Right forelimb (tissue), 1 donor: ENCODE measurements at places on chromosomes 4 and X.
A peak's percentile ranks its signal among the peaks of the same experiment; 100 is the strongest.

DNA sequence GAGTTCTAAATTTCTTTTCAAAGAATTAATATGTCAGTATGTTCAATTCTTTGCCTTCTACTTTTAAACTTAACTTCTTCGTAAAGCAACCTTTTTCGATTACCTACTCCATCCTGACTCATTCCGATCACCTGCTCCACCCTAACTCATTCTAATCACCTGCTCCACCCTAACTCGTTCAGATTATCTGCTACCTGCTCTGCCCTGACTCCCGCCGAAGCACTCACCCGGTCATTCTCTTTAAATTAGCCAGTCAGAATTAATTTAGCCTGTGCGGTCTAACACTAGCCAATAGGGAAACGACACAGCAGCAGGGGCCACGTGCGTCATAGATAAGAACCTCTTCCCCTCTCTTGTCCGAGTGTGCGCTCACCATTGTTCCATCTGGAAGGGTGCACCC is 60.1 kb upstream of the SH3RF1 start:
- no peak for DNase-seq

DNA sequence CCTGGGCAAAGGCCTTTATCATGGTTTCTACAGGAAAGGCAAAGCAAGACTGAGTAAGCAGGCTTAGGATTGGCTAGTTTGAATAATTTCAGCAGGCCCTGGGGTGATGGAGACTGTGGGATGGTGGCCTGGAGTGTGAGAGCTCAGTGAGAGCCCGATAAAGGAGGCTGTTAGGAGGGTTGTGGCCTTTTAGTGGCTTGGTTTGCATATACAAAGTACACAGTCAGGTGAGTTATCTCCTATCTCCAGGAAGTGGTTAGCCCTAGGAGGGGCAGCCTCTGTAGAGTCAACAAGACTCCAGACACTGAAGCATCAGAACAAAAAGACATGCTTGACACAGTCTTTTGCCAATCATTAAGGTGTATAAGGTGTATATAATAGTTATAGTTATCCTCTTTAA is 157.2 kb downstream of the CFAP299 start:
- DNase-seq: no peak

GRCh38 chrX:15167826-15168225 is 102.1 kb downstream of the ASB9 start:
- DNase-seq: no peak

DNA sequence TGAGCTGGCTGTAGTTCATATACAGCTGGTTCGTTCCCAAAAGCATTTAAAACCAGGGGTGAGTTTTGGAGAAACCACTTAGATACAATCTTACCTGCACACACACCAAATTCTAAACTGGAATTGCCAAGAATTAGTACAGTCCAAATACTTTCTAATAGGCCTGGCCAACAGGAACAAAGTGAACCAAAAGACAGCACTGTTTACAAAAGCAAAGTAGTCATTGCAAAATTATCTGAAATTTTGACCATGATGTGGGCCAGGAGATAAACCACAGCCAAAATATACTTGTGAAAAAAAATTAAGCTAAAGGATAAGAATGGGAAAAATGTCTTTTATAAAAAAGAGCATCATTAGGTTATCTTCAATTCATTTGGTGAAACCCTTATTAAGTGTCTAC is 37.9 kb upstream of the NAP1L5 start:
- DNase-seq: no peak

GRCh38 chrX:22037225-22037624 is 5.1 kb downstream of the PHEX start:
- DNase-seq: no peak

DNA sequence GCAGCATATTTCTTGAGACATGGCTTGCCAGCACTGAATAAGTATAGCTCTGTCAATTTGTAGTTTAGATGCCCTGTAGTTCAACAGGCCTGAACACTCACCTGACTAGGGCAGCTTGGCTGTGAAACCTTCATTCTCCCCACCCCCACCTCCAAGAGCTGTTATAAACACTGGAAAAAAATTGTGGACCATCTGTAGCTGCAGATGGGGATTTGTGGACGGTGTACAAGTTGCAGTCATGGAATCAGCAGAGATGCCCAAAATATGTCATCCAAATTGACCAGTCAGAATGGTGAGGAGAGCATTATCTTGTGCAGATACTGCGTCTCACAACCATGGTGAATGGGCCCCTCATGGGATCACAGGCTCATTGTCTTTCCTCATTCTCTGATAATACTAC is 76.2 kb upstream of the PAQR3 start:
- DNase-seq: no peak

DNA sequence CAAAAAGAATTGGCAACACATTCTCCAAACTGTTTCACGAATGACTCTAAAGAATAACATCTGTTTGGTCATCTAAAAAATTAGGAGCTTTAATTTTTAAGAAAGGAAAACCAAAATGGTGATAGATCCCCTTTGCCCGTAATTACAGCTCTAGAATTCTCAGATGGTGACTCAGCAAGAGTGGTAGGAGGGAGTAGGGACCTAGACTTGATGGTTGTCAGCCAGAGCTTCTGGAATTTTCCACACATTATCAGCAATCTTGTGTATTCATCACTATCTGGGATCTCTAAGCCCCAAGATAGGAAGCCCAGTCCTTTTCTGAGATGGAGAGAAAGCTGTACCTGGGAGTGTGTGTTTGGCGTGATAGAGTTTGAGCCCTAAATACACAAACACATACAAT is 103.9 kb upstream of the RAB40AL start:
- DNase-seq: no peak

GRCh38 chr4:143183513-143184216 is 1.1 kb upstream of the USP38 start:
- no peak for DNase-seq

- DNase-seq: no peak
Measured at GRCh38 chr4:90580326-90580725, 453.1 kb downstream of the CCSER1 start.

- DNase-seq: peak; percentile 65
Measured at GRCh38 chr4:17468619-17469221, 43.2 kb downstream of the QDPR start.

DNA sequence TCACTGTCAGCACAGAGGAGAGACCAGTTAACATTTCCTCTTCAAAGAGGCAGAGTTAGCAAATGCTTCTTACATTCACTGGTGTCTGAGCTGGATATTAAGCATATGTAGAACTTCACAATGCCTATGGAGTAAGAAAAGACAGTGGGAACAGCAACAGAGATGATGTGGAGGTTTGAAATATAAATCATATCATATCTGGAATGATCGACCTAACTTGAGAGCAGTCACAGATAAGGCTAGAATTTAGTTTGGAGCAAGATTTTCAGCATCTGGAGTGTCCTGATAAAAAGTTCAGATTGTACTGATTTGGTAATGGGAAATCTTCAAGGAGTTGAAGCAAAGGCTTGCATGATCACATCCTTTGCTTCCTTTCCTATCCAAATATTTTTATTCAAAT is 90.5 kb upstream of the ANKRD50 start:
- DNase-seq: no peak

GRCh38 chr4:110484767-110485166 is 8.8 kb downstream of the ENPEP start:
- no peak for DNase-seq

DNA sequence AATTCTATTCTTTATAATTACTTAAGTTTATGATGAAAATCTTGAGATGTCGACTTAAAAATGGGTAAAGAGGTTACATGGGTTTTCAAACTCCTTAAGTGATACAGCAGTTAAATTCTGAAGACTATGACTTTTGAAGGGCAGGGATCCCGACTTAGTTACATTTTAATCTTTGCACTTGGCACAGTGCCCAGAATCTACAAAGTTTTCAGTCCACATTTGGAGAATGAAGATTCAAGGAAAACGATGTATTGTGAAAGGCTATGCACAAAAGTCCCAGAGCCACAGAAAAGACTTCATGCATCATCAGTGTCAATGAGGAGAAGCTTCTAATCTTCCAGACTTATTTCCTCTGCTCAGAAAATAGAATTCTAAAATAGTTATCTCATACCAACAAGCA is 36.3 kb upstream of the GRPR start:
- DNase-seq: no peak

- no peak for DNase-seq
Measured at GRCh38 chr4:14615671-14616070, 386.6 kb upstream of the CPEB2 start.

DNA sequence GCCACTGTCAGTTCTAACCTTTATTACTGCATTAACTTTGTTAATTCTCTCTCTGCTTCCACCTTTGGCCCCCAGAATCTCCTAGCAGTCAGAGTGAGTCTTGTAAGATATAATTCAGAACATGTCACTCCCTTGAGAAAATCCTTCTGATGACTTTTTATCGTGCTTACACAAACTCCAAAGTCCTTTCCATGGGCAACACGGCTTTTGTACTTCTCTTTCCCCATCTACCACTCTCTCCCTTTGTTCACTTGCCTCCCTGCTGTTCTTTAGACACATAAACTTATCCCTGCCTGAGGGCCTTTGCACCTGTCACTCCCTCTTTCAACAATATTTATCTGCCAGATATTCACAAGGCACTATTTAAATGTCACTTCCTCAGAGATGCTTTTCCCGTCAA is 64.8 kb downstream of the MAOB start:
- DNase-seq: no peak
